Mesenchymal stem cell (in vitro differentiated cells and primary cell): ENCODE measurements at places on chromosomes 11 and 22.
A peak's percentile ranks its signal among the peaks of the same experiment; 100 is the strongest.

GRCh38 chr22:38040953-38041759, 16.0 kb upstream of the PICK1 start:
- no peak overlapping the region for H3K4me3 ChIP-seq
- H3K27me3 ChIP-seq = peaks cover 7% of the 10 kb centered on the region
- H3K27ac ChIP-seq = no peak overlapping the region
- DNase-seq = no peak
- H3K4me1 ChIP-seq = peaks cover 8% of the 10 kb centered on the region
- no peaks in the 10 kb centered on the region for H3K36me3 ChIP-seq

- no peak overlapping the region for H3K27ac ChIP-seq
- no peaks in the 10 kb centered on the region for H3K4me1 ChIP-seq
- H3K4me3 ChIP-seq = no peak overlapping the region
- no peak for DNase-seq
- H3K27me3 ChIP-seq = no peaks in the 10 kb centered on the region
Observed at GRCh38 chr11:114483929-114484328, 44.7 kb downstream of the REXO2 start.

DNA sequence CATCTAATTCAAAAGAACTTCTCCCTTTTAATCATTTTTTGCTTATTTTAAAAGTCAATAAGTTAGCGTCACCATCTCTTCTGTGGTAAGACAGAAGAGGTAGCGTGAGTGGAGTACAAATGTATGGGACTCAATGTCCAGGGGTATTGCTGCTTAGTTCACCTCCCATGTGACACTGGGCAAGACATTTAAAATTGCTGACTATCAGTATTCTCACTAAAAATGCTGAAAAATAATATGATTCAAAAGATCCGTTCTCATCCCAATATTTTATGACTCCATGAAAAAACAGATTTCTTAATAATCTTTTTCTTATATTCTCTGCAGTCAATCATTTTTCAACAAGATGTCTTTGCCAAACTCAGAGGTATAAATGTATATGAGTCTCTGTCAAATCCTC, 68.1 kb upstream of the LRRC4C start:
- no peaks in the 10 kb centered on the region for H3K4me1 ChIP-seq
- no peak for DNase-seq
- H3K27me3 ChIP-seq = no peaks in the 10 kb centered on the region
- no peak overlapping the region for H3K4me3 ChIP-seq

GRCh38 chr11:75813622-75814039, 1.4 kb upstream of the UVRAG start:
- peaks cover 9% of the 10 kb centered on the region for H3K4me1 ChIP-seq
- H3K27ac ChIP-seq = no peak overlapping the region
- H3K4me3 ChIP-seq = no peak overlapping the region

DNA sequence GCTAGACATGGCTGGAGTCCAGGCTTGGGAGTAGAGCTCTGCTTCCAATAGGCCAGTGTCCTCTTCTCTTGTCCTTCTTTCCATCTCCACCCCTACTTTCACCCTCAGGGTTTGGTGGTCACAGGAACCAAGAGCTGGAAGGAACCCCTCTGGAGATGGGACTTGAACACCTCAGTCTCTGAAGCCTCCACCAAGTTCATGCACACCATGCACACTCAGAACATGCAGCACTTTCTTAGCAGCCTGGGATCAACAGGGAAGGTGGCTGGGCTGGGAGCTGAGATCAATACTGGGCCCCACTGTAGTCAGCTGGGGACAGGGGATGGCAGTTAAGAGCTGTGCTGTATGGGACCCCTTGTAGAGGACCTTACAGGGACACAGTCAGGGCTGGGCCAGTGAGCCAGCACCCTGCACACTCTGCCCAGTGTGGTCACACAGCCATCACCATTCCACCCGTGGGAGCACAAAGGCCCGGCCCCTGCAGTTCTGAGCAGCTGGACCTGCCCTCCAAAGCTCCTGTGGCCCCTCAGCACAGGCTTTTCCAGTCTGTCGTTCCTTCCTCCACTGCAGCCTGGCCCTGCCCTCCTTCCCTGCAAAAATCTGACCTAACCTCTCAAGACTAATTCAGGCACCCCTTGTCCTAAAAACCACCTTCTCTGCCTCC, 47.7 kb downstream of the GAB4 start:
- no peak overlapping the region for H3K4me3 ChIP-seq
- DNase-seq = no peak
- H3K27ac ChIP-seq = no peak overlapping the region

DNA sequence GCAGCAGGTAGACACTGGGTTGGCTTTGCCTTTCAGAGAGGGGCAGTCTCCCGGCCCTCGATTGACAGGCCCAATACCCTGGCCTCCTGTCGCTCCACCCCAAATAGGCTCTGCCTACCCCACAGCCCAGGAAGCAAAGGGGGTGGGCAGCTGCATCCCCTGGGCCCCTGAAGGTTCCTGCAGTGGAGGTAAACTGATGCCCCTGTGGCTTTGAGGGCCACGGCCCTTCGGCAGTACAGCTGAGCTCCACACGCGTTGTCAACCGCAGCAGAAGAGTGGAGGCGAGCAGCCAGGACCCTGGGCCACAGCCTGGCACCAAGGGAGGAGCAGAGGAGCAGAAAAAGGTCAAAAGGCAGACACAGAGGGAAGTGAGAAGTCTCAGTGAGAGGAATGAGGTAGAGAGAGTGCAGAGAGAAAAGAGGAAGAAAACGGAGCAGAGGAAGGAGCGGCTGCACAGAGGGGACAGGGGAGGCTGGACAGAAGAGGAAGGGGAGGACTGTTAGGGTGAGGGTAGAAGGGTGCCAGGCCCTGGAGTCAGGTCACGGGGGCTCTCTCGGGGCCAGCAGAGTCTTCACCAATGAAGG, 64.0 kb downstream of the SLC22A12 start:
- peaks cover 28% of the 10 kb centered on the region for H3K27me3 ChIP-seq
- no peak overlapping the region for H3K4me3 ChIP-seq
- no peak for DNase-seq
- H3K4me1 ChIP-seq = peaks cover 9% of the 10 kb centered on the region

DNA sequence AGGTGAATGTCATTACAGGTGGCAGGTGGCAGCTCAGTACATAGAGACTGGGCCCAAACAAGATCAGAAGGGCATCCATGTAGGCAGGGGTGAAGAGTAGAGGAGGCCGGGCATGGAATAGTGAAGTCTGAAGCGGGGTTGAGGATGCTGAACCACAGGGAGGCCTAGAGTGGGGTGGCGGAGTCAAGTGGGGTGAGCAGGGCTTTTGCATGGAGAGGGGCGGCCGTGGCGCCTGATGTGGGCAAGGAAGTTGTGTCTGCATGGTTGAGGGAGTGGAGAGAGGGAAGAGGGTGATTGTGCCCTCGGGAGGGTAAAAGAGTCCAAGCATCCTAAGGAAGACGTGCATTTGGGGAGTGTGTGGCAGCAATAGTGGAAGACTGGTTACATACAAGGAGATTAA, 14.4 kb downstream of the DDB2 start:
- H3K27ac ChIP-seq = no peak overlapping the region
- no peaks in the 10 kb centered on the region for H3K27me3 ChIP-seq
- no peak overlapping the region for H3K4me3 ChIP-seq
- DNase-seq = no peak

DNA sequence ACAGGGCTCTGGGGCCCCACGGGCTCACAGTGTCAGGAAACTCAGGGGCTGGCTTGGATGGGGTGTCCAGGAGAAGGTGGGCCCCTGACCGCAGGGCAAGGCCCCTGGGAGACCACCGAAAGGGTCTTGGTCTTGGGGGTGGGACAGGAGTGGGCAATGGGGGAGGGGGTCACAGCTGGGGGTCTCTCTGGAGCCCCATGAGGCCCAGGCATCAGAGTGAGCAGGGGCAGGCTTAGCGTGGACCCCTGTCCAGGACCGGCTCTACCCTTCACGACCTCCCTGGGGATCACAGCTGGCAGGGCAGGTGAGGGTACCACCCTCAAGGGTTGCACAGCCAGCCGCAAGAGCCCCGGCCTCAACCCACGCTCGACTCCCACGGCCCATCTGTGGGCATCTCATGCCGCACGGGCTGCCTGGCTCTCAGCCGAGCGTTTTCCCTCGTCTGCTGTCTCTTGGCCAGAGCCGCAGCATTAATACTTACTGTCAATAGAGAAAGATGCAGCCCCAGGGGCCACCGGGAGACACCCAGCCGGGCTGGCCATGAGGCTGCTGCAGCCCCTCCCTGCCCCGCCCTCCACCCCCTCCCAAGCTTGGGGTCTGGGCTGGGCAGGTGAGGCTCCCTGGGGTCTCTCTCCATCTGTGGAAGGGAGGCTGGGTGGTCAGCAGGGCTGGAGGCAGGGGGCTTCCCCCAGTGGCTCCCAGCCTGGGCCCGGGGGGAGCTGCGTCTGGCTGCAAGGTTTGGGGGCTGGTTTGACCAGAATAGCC, 662 bp downstream of the MUC5B start:
- H3K27ac ChIP-seq = no peak overlapping the region
- peaks cover 2% of the 10 kb centered on the region for H3K4me1 ChIP-seq
- peaks cover 10% of the 10 kb centered on the region for H3K27me3 ChIP-seq

DNA sequence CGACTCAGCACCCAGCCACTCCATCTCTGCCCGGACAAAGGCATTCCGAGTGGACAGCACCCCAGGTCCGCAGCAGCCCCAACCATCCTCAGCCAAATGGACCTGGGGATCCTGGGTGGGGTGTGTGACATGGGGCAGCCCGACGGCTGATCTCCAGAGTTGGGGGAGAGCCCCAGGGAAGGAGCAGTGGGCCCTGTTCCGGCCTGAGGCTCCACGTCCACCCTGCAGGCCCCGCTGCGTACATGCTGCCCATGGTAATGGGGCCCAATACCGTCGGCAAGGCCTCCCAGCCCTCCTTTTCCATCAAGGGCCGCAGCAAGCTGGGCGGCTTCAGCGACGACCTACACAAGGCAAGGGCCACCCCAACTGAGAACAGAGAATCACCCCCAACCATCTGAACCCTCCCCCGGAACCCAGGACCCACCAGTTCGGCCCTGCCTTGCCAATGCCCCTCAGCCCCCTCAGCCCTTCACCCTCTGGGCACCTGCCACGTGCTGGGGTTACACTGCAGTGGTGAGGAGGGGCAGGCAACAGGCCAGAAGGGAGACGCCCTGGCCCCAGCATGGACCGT, 5.4 kb downstream of the SCGB1C1 start:
- H3K27me3 ChIP-seq = peaks cover 3% of the 10 kb centered on the region
- H3K36me3 ChIP-seq = peaks cover 27% of the 10 kb centered on the region
- H3K27ac ChIP-seq = no peak overlapping the region
- peaks cover 9% of the 10 kb centered on the region for H3K4me1 ChIP-seq
- no peak overlapping the region for H3K4me3 ChIP-seq

DNA sequence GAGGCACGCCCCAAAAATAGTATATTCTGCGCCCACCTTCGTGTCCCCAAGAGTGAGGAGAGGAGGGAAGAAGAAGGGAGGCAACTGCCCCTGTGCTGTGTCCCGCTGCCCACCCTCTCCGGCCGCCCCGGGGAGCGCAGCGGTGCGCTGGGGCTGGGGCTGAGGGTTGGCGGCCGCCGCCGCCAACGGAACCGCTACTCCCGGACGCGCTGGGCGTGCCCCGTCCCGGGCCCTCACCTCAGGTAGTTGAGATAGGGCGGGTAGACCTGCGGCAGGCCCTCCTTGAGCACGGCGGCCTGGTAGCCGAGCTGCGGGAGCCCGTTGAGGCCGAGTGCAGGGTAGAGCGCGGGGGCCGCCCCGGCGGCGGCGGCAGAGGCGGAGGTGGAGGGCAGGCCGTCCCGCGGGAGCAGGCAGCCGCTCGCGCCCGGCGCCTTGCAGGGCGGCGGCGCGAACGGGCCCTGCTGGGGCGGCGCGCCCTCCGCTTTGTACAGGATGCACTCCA, 2.4 kb downstream of the PGR start:
- H3K4me1 ChIP-seq = peaks cover 23% of the 10 kb centered on the region
- DNase-seq = peak; percentile 2
- peaks cover 44% of the 10 kb centered on the region for H3K27me3 ChIP-seq
- H3K27ac ChIP-seq = no peak overlapping the region
- no peaks in the 10 kb centered on the region for H3K36me3 ChIP-seq

DNA sequence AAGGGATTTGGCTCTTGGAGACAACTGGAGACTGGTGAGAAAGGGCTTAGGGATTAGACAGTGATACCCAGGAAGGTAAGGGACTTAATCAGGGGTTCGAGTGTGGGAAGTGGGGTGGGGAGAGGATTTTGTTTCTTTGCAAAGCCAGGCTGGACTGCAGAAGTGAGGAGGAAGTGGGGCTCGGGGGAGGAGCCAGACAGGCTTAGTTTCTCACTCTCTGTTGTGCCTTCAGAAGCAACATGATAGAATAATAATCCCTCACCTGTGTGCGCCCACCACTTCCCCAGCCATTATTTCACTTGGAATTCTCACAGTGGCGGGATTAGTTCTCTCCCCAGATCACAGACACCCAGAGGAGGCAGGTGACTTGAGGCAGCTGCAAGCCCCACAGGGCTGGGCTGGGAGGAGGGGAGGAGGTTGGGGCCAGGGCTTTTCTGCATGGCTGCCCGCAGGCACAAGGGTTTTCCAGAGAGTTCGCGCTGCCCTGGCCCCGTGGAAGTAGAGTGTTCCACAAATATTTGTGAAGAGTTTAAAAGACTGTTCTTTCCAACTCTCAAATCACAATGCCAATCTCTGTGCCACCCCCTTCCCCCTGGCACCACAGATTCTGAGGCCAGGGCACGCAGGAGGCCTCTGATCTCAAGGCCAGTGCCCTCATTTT, 4.0 kb upstream of the SEC14L2 start:
- H3K36me3 ChIP-seq = no peaks in the 10 kb centered on the region
- peak overlapping the region; percentile 35 for H3K27ac ChIP-seq
- DNase-seq = no peak
- H3K27me3 ChIP-seq = no peaks in the 10 kb centered on the region
- H3K4me3 ChIP-seq = no peak overlapping the region

GRCh38 chr11:279966-280705, 1.9 kb downstream of the NLRP6 start:
- no peak overlapping the region for H3K4me3 ChIP-seq
- DNase-seq = no peak
- no peaks in the 10 kb centered on the region for H3K36me3 ChIP-seq
- peaks cover 5% of the 10 kb centered on the region for H3K4me1 ChIP-seq
- no peak overlapping the region for H3K27ac ChIP-seq

DNA sequence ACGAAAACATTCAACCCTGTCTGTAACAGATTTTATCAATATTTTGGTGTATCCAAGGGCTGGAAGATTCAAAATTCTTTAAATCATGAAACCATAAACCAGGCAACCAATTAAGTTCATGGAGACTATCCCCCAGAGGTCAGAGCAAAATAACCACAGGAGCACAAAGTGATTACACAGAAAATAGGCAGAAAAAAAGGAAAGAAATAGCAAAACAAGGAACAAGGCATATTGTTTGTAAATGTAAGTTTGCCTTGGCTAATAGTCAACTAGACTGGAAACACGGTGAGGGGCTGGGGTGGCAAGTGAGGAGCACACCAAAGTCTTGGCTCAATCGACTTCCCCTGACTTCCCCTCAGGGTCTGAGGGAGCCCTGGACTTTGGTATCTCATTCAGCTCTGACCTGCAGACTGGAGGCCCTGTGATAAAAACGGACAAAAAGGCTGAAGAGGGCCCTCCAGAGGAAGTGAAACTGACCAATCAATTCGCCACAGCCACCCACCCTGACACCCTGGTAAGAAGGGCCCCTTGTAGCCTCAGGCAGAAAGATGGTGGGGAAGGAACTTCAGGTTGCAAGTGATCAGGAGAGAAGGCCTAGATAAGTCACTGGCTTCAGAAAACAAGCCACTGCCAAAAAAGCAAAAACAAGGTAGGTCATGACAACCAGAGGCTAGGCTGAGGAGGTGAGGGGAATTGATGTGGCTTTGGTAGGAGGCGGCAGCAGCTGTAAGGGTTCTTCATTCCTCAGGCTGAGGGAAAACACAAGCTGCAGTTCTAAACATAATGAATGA, 1.8 kb downstream of the SIK3 start:
- peaks cover 13% of the 10 kb centered on the region for H3K4me1 ChIP-seq
- peak; percentile 50 for DNase-seq
- no peaks in the 10 kb centered on the region for H3K36me3 ChIP-seq
- H3K27me3 ChIP-seq = no peaks in the 10 kb centered on the region
- no peak overlapping the region for H3K27ac ChIP-seq
- no peak overlapping the region for H3K4me3 ChIP-seq
